Right atrium auricular region (tissue), 2 donors: ENCODE measurements at places on chromosomes 5 and 9. TPM values are rescaled to one million over a fixed set of nuclear protein-coding genes. Genes with fewer than 3 reads are reported as not detected.

DNA sequence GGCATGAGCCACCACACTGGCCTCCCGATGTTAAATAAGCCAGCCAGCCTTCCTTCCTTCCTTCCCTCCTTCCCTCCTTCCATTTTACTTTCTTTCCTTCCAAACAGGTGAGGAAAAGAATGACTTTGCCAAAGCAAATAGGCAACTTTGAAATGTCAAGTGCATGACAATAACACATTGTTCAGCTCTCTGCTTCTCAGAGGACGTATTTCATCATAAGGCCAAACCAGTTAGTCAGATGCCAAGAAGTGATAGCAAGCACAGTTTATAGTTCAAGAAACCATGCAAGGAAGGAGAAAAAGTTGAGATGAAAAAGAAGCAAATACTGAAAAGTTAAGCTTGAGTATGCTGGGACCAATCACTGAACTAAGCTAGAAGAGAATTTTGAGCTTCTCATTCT is 29.5 kb downstream of the POU4F3 start:
- no peaks in the 10 kb centered on the region for H3K36me3 ChIP-seq
- no peak overlapping the region for H3K27ac ChIP-seq
- no peak overlapping the region for H3K4me3 ChIP-seq
- no peak for DNase-seq
- H3K4me1 ChIP-seq, result no peaks in the 10 kb centered on the region

DNA sequence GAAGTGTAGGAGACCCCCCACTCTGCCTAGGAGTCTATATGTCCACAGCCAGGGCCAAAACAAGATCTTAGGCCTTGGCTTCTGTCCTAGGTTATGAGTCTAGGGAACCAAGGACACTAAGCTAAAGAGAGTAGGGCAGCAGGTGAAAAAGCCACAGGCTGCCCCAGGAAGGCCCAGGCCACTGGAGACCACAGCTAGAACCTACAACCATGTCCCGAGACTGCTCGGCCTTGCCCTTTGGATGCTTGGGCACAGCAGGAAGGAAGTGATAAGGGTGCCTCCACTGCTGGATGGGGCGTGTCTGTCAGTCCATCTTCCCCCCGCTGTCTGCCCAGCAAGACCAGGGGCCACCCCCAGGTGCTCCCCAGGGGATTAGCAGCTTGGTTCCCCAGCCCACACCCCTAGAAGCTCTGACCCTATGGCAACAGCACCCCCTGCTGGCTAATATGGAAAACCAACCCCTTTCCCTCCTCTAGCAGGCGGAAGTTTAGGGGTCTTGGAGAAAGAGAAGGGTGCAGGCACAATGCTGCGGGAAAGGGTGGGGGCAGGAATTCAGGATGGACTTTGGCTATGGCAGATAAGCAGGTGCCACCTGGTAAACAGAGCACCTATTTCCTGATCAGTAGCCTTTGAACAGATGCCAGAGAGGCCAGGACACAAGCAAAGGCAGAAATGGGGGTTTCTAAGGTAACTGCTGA is 10.5 kb upstream of the IRF1 start:
- peak overlapping the region; percentile 25 for H3K27ac ChIP-seq
- no peak overlapping the region for H3K4me3 ChIP-seq

- no peaks in the 10 kb centered on the region for H3K4me1 ChIP-seq
- no peak for DNase-seq
- no peaks in the 10 kb centered on the region for H3K36me3 ChIP-seq
- no peak overlapping the region for H3K4me3 ChIP-seq
- H3K27me3 ChIP-seq, result no peaks in the 10 kb centered on the region
These were observed 53.8 kb downstream of the SREK1 start for GRCh38 chr5:66197764-66198405.

- H3K4me1 ChIP-seq, result peaks cover 13% of the 10 kb centered on the region
- no peaks in the 10 kb centered on the region for H3K36me3 ChIP-seq
- H3K27ac ChIP-seq, result no peak overlapping the region
- DNase-seq, result no peak
These were observed 91.1 kb downstream of the BRINP1 start for GRCh38 chr9:119278171-119278570.

GRCh38 chr5:165894916-165895315 is 2389.5 kb downstream of the MAT2B start:
- H3K4me1 ChIP-seq, result no peaks in the 10 kb centered on the region
- no peak overlapping the region for H3K27ac ChIP-seq
- no peaks in the 10 kb centered on the region for H3K36me3 ChIP-seq
- no peaks in the 10 kb centered on the region for H3K27me3 ChIP-seq
- H3K4me3 ChIP-seq, result no peak overlapping the region
- no peak for DNase-seq

HTR1A gene
- total RNA-seq, result not detected

FCHO2 gene
- 10.7 TPM for total RNA-seq

INIP gene
- 12.6 TPM for total RNA-seq
